Stimulated activated CD8-positive, alpha-beta memory T cell treated with anti-CD3 and anti-CD28 coated beads, Interleukin-15, amount 100 ng/mL, for 4 hours (primary cell): ENCODE measurements at places on chromosomes 5 and 9.

GRCh38 chr5:94705427-94705826 is 87.0 kb downstream of the SLF1 start:
- no peak for DNase-seq

- no peak for DNase-seq
These were observed 446.4 kb upstream of the PTGER4 start for GRCh38 chr5:40233268-40233667.

DNA sequence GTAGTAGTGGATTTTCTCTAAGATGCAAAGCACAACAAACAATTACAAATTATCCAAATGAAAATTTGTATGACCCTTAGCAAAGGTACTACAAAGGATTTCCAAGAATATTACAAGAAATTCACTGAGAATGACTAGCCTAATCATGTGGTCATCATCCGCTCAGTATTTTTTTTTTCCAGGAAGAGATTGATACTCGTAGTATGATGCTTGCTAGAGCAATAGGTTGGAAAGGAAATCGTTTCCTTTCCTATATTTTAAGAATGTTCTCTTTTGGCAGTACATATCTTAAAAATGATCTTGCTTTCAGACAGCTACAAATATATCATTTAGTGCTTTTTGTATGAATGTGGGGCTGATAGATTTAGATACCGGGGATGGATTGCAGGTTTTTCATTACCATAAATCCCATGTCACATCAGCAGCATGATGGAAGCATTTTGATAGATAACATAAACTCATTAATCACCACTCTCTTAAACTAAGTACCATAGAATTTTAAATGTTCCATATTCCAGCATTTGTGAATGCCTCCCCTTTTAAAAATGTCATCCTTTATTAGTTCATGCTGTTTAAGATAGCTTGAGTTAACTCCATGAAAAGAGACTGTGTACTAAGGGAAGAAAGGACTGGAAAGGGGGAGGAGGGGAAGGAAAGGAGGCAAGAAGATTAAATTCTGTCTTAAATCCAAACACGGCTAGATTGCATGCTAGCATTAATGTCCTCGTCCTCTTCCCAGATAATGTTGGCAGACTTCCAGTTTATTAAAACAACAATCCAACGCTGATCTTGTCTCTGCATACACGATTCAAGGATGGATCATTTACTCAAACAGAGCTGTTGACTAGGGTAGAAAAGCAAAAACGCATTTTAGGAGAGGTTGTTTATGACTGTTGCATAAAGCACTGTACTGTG is 311.7 kb upstream of the ZNF608 start:
- no peak for DNase-seq

DNA sequence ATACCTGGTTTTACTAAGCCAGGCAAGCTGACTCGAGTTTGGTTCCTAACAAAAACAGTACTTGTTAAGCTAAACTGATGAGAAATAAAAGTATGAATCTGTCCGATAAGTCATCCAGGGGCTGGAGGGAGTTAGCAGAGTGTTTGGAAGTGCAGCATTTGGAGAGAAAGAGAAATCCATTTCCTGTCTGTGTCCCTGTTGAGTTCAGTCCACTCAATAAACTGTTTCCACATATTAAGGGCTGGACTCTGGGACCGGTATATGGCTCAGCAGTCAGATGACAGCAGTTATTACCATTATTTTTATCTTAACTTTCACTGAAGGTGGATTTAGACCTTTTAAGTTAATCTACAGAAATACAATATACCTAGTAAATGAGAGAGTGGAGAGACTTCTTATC is 130.6 kb upstream of the ADRA1B start:
- DNase-seq, result no peak

DNA sequence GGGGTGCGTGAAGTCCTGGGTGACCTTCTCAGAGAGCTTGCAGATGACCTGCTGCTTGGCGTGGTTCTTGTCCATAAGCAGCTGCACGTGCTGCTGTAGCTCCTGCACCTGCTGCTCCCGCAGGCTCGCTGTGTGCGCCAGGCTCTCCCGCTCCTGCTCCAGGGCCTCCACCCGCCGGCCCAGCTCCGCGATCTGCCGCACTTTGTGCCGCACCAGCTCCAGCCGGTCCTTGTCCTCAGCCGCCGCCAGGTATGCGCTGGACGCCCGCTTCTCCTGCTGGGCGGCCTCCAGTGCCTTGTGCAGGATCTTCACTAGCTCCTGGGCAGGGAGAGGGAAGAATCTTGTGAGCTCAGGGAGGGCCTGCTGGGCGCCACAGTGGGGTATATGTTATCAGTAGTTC is 28.5 kb upstream of the CORO2A start:
- no peak for DNase-seq

GRCh38 chr9:79883073-79883645 is 311.4 kb downstream of the TLE4 start:
- peak; percentile 23 for DNase-seq

DNA sequence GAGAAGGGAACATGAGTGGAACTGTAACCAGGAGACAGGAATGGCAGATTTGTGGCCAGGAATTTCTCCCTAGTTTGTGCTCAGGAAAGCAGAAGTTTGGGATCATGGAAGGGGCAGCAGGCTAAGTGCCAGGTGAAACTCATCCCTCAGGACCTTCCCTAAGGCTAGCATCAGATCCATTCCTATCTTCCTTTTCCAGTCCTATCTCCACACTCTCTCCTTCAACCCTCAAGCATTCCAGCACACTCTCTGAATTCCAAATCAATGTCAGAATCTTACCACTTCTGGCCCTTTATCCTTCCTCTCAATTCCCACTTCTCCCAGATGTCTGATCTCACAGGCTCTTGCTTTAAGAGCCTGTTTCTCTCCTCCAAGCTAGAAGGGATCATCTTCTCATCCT is 53.2 kb upstream of the GRIA1 start:
- no peak for DNase-seq

GRCh38 chr5:180590543-180591310 is 572 bp downstream of the SCGB3A1 start:
- no peak for DNase-seq

- no peak for DNase-seq
These were observed 27.1 kb downstream of the RASGRF2 start for GRCh38 chr5:80987078-80987766.

DNA sequence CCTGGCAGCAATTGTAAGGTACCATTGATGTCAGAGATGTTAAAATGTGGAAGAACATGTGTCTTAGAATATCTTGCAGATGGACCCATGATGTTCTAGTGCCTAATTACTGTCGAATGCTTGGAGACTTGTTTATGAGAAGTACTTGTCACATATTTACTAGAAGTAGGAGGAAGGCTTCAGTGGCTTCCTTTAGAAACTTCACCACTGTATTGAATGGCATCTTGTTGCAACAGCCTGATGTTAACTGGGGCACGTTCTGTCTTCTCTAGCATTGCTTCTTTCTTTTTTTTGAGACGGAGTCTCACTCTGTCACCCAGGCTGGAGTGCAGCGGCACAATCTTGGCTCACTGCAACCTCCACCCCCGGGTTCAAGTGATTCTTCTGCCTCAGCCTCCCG is 16.5 kb downstream of the UGCG start:
- no peak for DNase-seq

- no peak for DNase-seq
These were observed 69.4 kb downstream of the RIGI start for GRCh38 chr9:32456564-32456963.

DNA sequence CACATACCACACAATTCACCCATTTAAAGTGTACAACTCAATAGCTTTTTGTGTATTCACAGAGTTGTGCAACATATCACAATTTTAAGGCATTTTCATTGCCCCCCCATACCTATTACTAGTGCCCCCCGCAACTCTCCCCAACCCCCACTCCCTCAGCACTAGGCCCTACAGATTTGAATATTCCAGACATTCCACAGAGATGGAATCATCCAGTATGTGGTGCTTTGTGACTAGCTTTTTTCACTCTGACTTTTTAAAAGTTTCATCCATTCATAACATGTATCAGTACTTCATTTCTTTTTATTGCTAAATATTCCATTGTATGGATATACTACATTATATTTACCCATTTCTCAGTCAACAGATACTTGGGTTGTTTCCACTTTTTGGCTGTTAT is 102.9 kb upstream of the LRRTM2 start:
- no peak for DNase-seq

GRCh38 chr5:55708732-55709131 is 3.4 kb downstream of the SLC38A9 start:
- DNase-seq, result no peak

DNA sequence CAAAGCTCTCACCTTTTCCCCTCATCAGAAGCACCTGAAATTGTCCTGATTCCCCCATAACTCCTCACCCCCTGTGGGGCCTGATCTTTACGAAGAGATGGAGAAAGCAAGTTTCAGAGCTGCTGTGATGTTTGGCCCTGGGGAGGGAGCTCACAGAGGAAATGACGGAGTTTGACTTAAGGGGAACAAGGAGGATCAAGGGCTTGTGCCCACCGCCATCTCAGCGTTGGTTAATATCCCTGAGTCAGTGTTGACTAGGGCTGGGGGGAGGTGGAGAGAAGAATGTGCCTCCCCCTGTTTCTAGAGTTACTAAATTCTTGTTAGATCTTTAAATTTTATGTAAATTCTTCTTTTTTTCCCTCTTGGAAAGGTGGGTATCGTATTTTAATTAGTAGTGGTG is 27.8 kb downstream of the FGF18 start:
- DNase-seq, result no peak

DNA sequence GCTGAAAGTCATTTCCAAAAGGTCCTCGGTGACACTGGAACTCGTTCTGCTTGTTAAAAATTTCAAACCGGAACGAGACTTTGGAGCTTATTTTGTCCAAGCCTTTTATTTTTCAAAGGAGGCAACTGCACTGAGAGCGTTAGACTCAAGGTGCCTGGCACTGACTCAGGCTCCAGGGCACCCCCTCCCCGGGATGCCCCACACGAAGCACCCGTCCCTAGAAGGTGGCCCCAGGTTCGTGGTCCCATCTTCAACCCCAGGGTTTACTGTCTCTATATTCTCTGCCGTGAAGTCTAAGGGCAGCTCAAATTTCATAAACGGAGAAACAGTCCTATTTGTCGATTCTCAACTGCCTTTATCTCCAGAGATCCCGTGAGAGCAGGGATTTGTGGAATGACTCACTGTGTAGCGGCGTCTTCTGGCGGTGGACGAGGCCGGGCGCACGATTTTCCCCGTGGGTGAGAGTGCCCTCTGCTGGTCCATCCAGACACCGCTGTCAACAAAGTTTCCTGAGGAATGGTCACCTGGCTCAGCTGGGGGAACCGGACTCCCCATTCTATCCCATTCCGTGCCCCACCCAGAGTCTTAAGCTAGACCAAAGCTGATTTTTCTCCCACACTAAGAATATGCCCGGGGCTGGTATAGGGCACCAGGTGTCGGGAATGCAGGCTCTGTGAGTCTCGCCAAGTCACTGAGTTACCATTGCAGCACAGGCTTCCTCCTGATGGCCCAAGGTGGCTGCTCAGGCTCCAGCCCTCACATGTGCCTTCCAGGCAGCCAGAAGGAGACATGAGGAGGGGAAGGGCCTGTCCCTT is 27.1 kb upstream of the SLC6A19 start:
- no peak for DNase-seq

DNA sequence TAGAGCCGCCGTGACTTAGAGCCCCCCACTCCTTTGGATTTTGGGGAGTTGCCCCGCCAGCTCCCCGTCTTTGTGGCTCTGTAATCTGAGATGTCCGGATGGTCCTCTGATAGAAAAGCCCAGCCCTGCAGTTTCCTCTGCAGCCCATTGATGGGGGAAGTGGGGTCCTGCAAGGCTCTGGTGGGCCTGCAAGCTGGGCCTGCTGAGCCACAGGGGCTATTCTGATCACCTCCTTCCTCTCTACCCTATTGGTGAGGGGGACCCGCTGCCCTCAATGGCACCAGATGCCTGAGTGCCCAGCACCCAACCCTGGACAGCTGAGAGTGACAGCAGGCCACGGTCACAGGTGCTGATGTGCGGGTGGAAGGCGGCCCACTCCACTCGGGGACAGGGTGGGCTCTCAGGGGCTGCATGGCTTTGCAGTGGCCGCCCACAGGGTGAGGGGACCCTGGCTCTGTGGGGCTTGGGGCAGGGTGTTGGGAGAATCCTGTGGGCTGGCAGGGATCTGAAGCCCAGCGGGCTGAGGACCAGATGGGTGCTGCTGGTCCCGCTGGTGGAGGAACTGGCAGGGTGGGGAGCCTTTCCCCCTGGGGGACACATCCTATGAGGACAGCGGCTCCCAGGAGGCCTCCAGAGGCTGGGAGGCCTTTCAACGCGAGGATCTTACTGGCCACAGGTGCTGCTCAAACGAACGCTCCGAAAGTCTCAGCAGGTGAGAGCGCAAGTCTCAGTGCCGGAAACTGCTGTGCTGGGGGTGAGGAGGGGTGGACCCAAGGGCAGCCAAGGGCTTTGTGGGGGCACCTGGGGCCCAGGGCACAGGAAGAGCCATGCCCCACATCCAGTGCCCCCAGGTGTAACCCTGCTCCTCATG is 30.0 kb upstream of the LPCAT1 start:
- no peak for DNase-seq

- DNase-seq, result no peak
These were observed 72.7 kb downstream of the TTLL11 start for GRCh38 chr9:122020398-122020797.

- no peak for DNase-seq
These were observed 24.4 kb downstream of the SLC25A25 start for GRCh38 chr9:128092199-128092977.

- no peak for DNase-seq
These were observed 26.0 kb downstream of the DDX4 start for GRCh38 chr5:55763746-55764420.
